ENCODE measurements at places on chromosomes 12 and 14.

- DNase-seq: peak; percentile 19
Measured at GRCh38 chr14:79254069-79254775, 957.1 kb downstream of the DIO2 start.

DNA sequence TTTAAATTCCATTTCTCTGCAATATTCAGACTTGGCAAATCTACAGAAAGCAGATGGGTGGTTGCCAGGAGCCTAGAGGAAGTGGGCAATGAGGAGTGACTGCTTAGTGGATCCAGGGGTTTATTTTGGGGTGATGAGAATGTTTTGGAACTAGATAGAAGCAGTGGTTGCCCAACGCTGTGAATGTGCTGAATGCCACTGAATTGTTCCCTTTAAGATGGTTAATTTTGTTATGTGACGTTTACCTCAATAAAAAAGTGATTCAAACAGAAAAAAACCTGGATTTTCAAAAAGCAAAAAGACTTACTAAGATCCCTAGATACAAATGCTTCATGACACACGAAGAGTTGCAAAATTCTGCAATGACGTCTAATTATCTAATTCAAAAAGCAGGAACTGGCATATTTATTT is 34.2 kb downstream of the DAO start:
- no peak for DNase-seq

GRCh38 chr12:4119157-4119761 is 154.3 kb upstream of the CCND2 start:
- DNase-seq: no peak

GRCh38 chr14:29814156-29815015 is 113.3 kb downstream of the PRKD1 start:
- DNase-seq: no peak

GRCh38 chr14:89215114-89215513 is 201.9 kb downstream of the FOXN3 start:
- DNase-seq: no peak

- no peak for DNase-seq
Measured at GRCh38 chr12:123024819-123025391, 44.4 kb downstream of the ARL6IP4 start.

GRCh38 chr12:126856958-126857357 is 1410.0 kb upstream of the TMEM132C start:
- DNase-seq: no peak

GRCh38 chr12:127162902-127163301 is 1104.1 kb upstream of the TMEM132C start:
- DNase-seq: no peak

- DNase-seq: no peak
Measured at GRCh38 chr12:13505224-13505623, 308.7 kb downstream of the EMP1 start.

DNA sequence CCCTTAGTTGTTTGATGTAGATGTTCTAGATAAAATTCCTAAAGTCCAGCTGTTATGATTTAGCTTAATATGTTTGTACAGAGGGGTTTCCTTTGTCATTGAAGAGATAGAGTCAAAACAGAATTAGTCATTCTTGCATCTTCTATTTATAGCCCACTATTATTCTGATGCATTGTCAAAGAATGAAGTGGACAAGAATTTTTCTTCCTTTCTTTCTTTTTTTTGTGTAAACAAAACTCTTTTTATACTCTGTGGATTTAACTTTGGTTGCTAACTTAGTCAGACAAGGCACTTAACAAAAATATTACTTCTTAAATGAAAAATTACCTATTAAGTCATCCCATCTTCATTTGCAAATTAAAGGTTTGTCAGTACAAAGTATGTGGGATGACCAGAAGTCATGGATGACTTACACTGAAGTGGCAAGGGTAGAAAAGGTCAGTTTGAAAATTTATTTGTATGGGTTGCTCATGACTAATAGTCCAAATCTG is 215.6 kb upstream of the DDHD1 start:
- no peak for DNase-seq

GRCh38 chr12:3376779-3377455 is 114.1 kb upstream of the PRMT8 start:
- no peak for DNase-seq

DNA sequence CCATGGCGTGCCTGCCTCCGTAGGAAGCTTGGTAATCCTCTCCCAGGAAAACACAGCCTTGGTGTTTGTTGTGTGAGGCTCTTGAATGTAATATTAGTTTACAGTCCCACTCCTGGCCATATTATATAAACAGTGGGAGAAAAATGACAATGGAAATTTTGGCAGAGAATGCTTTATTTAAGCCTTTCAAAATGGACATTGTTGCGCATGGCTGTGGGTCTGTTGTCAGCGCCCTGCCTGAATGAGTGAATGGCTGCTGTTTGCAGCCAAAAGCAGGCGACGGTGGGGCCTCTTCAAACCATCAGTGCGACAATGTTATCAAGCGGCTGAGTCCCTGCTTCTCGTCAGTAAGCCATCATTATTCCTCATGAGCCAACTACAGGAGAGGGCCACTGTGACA is 201.8 kb upstream of the RMST start:
- no peak for DNase-seq

GRCh38 chr12:116397148-116397547 is 119.7 kb upstream of the MED13L start:
- DNase-seq: no peak

- no peak for DNase-seq
Measured at GRCh38 chr12:40616383-40616915, 75.8 kb upstream of the CNTN1 start.

DNA sequence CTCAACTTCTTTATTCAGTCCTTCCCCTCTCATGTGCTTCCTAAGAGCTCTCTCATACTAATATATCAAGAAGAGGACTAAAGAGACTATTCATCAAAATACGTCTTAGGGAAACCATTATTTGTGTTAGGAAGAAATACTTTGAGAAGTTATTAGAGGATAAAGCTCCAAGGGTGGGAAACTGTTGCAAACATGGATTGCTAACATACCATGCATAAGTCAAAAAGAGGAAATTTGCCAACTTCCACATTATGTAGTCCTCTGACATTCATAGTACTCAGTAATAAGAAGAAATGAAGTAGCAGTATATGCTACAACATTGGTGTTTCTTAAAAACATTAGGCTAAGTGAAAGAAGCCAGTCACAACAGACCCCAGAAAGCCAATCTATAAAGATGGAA is 128.8 kb upstream of the CLEC14A start:
- no peak for DNase-seq

DNA sequence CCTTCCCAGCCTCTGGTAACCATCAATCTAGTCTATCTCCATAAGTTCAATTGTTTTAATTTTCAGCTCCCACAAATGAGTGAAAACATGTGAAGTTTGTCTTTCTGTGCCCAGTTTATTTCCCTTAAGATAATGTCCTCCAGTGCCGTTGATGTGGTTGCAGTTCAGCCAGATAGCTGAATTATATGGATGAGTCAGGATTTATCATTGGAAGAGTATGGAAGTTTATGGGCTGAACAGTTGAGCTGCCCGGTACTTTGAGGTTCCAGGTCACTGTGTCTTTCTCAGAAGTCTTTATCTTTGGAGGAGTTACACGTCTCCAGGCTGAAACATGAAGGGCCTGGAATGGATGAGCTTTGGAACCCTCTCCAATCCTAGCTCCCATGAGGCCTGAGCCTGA is 120.1 kb downstream of the ASCL4 start:
- no peak for DNase-seq

DNA sequence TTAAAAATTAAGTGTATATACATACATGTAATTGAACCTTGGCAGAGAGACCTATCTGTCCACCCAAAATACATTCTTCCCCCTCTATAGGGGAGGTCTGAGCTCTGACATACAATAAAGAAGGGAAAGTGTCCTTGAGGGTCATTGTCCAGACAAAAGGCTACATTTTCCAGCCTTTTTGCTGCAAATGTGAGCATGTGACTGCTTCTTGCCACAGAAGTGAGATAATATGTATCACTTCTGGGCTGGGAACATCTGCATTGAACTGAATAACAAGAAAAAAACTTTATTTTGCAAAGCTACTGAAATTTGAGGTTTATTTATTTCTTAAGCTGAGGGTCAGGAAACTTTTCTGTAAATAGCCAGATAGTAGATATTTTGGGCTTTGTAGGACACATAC is 131.3 kb downstream of the TBC1D30 start:
- no peak for DNase-seq

GRCh38 chr12:3777206-3777809 is 24.4 kb upstream of the CRACR2A start:
- DNase-seq: no peak

DNA sequence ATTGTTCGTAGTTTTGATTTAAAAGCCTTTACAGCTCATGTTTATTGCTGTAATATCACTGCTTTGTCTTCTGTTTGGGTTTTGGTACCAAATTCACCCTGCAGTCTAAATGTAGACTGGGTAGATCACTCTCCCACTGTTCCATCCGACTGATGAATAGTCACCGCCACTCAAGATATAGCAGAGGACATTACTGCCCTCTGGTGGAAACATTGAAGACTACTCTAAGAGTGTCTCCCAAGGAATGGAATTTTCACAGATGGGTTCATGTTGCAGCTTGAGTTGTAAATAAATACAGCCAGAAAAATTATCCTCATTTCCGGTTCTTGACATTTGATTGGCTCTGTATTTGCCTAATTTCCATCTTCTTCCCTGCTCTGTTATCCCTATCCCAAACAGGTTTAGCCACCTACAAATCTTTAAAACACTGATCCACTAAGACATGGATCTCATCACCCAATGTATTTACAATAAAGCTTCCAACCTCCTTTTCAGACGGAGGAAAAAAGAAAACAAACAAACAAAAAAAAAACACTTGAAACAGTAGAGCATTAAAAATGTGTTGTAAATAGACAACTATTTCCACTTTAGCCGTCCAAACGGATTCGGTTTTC is 198.3 kb upstream of the CPNE8 start:
- no peak for DNase-seq

DNA sequence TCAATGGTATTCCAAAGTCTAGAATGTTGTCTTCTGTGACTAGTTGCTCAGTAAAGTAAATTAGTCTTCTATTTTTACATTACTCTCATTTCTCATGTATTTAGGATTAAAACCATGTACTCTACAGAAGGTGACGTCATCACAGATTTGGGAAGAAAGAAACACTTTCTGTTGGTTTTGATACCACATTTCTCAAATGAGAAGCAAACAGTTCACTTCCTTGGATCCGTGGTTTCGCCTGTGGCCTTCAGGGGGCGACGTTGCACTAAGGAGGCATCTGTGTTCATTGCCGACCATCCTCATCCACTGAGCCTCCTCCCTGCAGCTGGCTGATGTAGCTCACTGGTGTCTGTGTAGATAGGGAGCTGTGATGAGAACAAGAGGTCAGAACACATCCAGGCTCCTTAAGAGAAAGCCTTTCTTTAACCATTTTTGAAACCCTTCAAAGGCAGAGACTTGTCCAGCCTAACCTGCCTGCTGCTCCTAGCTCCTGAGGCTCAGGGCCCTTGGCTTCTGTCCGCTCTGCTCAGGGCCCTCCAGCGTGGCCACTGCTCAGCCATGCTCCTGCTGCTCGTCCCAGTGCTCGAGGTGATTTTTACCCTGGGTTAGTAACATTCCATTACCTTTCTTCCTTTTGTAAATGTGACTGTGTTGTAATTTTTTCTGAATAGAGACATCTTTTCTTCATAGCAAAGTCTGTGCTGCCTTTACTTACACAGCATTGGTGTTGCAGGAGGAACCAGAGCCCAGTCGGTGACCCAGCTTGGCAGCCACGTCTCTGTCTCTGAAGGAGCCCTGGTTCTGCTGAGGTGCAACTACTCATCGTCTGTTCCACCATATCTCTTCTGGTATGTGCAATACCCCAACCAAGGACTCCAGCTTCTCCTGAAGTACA is 220.6 kb upstream of the OR4E1 start:
- no peak for DNase-seq

DNA sequence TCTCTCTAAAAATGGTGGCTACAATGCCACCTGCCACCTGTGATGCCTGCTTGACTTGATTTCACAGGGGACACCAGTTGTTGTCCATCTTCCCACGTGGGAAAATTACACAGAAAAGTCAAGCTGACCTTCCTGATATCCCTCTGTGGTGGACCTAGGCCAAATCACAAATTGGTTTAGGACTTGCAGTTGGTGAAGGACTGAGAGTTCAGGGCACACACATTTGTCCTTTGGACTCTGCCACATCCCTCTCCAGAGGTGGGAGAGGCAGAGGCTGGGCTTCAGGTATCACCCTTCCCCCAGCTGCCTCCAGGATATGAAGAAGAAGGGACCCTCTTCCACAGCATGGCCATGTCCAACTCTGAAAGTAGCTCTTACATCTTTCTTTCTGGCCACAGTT is 55.6 kb upstream of the NOS1 start:
- no peak for DNase-seq

- no peak for DNase-seq
Measured at GRCh38 chr12:57397441-57397840, 33.4 kb downstream of the R3HDM2 start.

DNA sequence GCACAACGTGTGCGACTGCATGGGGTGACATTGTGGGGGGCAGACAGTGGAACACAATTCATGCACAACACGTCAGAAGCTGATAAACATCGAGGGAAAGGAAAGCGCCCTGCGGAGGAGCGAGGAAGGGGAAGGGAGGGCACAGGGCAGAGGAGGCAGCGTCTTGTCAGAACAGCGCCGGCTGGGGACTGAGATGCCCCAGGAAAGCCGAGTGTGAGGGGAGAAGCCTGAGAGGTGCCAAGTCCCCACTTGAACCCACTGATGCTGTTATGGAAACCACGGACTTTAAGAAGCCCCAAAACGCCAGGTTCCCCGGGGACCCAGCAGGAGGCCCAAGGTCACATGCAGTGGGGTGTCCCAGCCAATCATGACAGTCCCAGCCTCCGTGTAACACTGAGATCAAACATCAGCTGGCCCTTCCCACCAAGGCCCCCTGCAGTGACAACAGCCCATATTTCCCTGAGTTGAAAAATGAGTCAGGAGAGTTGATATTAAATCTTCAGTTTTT is 70.0 kb downstream of the GALNT9 start:
- DNase-seq: no peak

DNA sequence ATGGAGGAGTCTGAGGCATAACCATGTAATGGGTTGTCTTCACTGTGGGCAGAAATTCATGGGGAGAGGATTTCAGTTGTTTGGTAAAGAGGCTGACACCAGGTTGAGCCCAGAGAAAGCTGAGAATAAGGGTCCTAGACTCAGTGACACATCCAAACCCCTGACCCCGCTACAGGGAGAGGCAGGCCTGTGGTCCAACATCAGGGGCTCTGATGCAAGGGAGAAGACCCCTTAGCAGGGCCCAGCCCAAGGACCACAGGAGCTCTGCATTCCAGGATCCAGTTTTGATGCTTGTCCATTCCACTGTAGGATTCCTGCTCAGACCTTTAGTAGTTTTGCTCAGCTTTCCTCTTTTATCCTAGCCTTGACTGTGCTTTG is 15.5 kb downstream of the GPR68 start:
- DNase-seq: no peak

Measured in AG04449 (cell line).